ENCODE measurements at places on chromosomes 2 and 18.

GRCh38 chr18:9706081-9706935 is 1.8 kb upstream of the RAB31 start:
- no peak for DNase-seq

DNA sequence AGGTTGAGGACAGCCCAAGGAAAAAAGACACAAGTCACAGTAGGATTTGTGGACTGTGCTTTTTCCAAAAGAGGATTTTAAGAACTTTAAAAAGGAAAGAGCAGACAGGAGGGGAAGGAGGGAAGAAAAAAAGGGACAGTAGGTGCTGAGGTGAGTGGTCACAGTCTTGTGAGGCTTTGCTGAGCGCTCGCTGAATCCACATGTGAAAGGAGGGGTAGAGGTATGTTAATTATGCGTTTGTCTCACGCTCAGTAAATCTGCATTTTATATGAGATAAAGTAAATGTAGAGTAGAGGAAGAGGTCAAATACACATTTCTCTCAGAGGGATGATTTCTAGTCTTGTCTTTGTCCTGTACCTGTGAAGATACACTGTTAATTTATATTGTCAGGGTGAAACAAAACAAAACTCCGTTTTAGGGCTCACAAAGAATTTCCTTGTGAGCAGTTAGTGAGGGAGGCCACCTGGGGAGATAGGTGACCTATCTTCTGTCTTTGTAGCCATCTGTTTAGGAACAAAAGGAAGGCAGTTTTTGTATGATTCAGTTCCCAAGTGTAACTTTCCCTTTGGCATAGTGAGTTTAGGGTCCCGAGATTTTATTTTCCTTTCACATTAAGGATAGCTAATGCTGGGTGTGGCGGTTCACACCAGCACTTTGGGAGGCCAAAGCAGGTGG is 25.3 kb downstream of the GNAL start:
- DNase-seq, result no peak

GRCh38 chr18:77130229-77131099 is 2.1 kb downstream of the MBP start:
- DNase-seq, result no peak

- no peak for DNase-seq
Observed at GRCh38 chr2:158747281-158747680, 47.8 kb upstream of the DAPL1 start.

GRCh38 chr2:134273256-134273983 is 19.5 kb downstream of the MGAT5 start:
- DNase-seq, result no peak

DNA sequence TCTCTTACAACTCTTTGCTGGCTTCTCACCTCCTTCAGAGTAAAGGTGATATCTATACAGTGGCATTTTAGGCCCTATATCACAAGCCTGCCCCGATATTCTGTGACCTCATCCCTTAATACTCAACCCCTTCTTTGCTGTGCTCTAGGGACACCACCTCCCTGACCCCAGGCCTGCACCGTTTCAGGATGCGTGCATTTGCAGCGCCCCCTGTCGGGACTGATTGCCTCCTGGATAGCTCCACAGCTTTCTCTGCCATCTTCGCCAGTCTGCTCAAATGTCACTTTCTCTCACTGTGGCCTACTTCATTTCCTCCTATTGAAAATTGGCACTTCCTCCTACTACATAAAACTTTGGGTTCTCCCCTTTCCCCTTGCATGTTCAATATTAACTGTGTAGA is 289.6 kb downstream of the SOCS6 start:
- DNase-seq, result no peak

DNA sequence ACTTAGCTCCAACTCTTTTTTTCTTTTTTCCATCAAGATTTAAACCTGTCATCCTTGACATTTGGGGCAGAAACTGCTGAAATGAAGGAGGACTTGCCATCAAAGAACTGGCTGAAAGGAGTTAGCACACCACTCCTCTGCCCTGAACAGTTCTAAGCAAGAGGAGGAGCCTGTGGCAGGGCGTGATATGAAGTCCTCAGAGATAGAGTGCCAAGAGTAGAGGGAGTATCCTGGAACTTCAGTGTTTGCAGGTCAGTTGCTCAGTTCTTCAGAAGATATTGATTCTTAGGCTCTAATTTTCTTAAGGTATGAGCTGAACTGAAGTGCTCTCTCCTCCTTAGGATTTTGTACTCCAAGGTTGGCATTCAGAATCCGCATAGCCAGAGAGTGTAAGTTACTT is 15.2 kb downstream of the NABP1 start:
- no peak for DNase-seq

DNA sequence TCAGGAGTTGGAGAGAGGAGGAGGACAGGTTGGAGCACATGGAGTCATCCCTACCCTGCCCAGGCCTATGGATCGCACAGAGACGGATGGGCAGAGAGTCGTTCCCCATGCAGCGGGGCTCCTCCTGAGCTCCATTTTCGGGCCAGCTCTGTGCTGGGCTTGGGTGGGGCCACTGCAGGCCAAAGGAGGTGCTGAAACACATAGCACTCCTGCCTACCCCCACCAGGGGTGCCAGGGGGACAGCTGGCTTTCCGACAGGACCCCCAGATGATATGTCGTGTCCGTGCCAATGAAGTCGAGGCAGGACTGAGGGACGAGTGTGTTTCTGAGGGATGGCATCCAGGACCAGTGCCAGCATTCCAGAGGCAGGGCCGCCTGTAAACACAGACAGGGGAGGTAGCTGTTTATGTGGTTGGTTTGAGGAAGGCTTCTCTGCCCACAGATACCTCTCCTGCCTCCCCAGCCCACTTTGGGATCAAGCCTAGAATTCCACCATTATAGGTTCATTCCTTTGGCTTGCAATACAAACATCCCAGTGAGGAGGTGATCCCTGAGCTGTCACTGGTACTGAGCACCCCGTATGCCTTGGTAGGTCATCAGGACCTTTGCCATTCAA is 116.6 kb downstream of the GLI2 start:
- DNase-seq, result no peak
